ENCODE measurements at places on chromosomes 3 and 15.

DNA sequence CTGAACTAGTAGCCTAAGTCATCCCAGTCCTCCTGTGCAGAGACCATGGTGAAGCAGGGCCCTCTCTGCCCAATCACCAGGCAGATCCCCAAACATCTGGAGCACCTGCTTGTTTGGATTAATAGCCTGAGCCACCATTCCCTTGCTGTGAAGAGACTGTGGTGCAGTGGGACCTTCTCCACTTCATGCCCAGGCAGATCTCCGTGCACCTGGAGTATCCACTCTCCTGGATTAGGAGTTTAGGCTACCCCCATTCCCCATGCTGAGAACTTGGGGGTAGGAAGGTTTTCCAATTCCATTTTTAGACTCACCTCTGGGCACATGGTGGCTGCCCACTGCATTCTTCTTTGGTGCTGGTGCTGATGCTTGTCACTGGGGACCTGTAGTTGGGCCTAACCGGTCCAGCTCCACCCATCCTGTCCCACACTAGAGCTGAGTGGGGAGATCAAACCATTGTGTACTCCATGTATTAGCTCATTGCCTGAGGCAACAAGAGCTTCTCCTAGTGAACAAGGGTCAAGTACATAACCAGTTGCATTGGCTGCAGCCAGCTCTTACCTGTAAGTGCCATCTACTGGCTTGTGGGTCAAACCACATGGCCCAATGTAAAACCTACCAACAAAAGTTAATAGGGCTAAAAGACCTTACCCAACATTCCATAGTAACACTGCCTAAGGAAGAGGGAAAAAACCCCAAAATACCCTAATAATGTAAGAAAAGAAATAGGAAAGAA, 382.5 kb upstream of the CBLB start:
- no peak for DNase-seq

GRCh38 chr3:55474213-55474632, 12.9 kb downstream of the WNT5A start:
- DNase-seq, result no peak

GRCh38 chr15:76118767-76119166, 59.0 kb downstream of the TMEM266 start:
- no peak for DNase-seq

DNA sequence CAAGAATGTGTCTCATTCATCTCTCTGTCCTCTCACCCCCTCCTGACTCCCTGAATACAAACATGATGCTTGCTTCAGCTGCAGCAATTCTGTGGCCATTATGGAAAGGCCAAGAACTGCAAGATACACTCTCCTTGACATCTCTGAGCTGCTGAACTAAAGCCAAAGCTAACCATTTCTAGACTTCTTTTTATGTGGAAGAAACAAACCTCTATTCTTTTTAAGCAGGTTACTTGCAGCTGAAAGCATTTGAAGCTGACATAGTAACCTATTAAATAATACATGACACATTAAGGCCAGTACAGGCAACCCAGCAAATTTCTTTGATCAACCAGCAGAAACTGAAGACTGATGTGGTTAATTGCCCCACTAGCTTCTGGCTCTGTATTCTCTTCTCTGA, 17.5 kb downstream of the FHIT start:
- DNase-seq, result no peak

DNA sequence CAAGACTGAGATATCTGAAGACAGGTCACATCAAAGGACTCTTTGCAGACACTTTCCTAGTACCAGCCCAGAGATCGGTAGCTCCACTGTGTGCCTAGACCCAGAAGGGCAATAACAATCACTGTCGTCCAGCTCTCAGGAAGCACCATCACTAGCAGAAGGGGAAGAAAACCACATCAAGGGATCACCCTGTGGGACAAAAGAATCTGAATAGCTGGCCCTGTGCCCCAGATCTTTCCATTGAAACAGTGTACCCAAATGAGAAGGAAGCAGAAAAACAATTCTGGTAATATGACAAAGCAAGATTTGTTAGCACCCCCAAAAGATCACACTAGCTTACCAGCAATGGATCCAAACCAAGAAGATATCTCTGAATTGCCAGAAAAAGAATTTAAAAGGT, 404.4 kb upstream of the NECTIN3 start:
- DNase-seq, result no peak

- DNase-seq, result no peak
These were observed 248.9 kb downstream of the SLCO3A1 start for GRCh38 chr15:92102395-92102755.

- peak; percentile 3 for DNase-seq
These were observed 37.2 kb downstream of the AP4E1 start for GRCh38 chr15:50945725-50946124.

DNA sequence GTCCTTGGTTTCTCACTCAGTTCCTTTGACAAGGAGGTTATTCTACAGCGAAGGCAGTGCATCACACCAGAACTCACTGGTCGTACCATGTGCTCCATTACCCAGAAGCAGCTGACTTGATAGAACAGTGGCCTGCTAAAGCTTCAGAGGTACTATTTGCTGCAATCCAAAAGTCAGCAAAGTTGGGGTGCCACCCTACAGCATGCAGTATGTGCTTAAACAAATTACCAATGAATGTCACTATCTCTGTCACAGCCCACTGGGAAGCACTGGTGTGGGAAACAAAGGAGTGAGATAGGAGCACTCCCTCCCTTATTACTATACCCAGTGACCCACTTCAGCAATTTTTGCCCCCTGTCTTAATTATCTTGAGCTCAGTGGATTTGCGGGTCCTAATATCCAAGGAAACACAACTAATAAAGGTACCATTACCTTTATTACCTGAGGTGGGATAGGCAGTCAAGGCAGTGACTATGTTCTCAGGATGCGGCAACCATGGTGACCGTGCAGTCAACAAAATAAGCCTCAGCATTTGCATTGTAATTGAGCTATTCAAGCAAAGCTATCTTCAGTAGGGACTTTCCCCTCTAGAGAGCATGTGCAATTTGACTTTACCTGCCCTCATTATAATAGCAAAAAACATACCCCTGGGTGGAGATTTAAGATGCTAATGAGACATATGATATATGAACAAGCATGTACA, 199.4 kb downstream of the OCA2 start:
- DNase-seq, result no peak

DNA sequence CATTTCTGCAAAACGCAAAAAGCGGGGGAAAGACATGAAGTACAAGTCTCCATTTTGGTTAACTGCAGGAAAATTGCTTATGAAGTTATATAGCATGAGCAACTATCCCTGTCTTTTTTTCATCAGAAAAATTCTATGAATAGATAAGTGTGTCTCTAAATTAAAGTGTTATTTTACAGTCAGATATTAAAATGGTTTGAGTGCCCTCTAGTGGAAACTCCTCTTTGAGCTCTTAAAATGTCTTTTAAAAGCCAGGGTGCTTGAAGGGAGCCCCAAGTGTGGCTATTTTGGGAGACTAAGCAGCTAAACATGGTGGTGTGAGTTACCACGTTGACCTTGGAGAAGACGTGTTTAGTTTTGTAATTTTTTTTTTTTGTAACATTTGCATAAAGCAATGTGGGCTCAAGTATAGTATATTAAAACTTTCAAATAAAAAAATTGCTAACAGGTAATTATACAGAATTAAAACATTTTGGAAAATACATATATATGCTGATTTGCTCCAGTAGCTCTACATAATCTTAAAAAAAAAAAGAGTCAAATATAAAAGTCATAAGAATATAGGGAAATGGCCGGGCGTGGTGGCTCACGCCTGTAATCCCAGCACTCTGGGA, 77.2 kb downstream of the PPP2R3A start:
- DNase-seq, result peak; percentile 67

DNA sequence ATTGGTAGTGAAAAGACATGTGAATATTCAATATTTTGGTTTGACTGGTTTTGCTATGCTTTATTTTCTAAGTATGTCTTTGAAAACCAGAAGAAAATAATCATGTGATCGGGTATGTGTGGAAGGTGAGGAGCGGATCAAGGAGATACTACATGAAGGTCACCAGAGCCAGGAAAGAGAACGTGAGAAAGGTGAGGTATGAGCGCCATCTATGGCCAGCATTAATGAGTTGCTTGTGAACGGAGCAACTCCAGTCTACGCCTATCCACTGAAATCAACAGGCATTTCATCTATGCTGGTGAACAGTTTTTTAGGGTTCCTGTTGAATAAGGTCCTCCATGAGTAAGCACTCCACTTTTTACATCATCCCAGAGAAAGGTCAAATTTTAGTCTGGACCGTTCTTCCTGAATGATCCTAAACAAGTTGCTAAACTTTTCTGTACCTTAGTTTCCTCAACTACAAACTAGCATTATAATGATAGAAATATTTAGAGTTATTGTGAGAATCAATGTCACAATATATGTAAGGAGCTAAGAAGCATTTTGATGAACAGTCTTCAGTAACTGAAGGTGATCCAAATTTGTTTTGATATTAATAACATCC, 1435.2 kb upstream of the CADM2 start:
- peak; percentile 47 for DNase-seq

Measured in fibroblast of skin of scalp (primary cell).